ENCODE measurements at places on chromosomes 6 and 20.

- no peak for DNase-seq
Measured at GRCh38 chr20:53718142-53719021, 124.7 kb upstream of the ZNF217 start.

- no peak for DNase-seq
Measured at GRCh38 chr6:43793875-43794242, 23.8 kb downstream of the VEGFA start.

DNA sequence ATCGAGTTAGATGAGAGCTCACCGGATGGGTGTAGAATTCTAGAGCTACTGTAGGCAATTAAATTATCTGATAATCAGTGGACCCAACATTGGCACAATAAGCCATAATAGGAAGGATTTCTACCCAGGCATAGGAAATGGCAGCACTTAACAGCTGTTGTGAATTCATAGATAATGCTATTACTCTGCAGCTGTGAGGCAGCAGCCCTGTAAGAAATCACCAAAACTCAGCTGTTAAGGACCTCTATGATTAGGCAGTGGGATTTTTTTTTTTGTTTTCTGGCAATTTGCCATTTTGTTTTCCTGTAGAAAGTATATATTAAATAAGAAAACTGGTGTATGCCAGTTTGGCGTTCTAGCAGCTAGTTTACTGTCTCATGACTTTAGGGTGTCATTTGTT is 609.1 kb upstream of the SLC35B3 start:
- DNase-seq = no peak

- no peak for DNase-seq
Measured at GRCh38 chr20:34271956-34272355, 30.7 kb downstream of the ASIP start.

GRCh38 chr20:61117725-61118124 is 134.3 kb upstream of the CDH4 start:
- no peak for DNase-seq
